D721Med (cell line): ENCODE measurements at places on chromosomes 6 and 20.

- no peak for DNase-seq
Measured at GRCh38 chr6:75149696-75150095, 56.2 kb downstream of the COL12A1 start.

DNA sequence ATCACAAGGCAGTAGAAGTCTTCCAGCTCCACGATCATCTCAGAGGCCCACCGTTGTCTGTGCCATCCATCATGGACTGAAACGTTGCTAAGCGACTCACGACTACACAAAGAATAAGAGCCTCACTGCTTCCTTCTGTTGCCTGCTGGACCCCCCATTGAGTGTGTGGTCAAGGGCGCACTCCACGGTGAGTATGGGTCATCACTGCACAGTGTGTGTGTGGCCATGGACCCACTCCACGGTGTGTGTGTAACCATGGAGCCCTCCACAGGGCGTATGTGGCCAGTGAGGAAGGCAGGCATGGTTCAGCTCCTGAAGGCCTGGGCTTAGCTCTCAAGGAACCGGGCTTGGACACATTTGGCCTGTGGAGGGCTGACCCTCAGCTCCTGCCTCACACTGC is 123.4 kb upstream of the AFDN start:
- DNase-seq: no peak

GRCh38 chr6:49514571-49515484 is 15.1 kb downstream of the GLYATL3 start:
- DNase-seq: no peak

DNA sequence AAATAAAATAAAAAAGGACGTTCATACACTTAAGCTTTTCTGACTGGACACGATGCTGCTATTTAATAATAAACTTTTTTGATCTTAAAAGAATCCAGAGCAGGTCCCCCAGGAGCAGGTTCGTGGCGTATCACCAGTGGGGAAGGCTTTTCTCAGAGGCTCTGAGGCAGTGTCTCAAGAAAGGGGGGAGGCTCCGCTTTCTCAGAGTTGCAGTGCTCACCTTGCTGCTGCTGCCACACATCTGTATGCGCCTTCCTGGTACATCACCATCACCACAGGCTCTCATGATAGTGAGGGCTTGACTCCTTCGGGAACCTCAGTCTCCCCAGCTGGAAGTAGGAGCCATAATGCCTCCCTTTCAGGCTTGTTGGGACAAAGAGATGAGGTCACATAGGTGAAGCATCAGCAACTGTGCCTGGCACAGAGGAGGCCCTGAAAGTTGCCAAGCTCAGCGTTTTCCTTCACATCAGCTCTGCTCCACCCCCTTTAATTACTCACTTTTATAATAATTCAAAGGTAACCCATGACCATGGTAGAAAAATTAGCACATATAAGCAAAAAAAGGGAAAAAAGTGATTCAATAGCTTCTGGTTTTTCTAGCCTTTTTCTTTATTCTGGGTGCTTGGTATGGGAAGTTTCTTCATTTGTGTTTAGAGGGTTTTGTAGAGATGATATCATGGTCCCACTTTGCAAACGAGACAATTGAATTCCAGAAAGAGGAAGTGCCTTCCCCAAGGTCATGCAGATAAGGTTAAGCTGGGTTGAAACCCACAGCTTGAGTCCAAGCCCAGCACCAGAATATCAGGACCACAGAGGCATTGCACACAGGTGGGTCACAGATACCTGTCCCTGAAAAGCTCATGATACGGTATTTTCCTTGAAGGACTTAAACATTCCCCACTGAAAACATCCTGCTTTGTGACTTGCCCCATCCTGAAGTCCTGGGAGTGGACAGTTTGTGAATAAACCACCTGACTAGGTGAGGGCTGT is 24.5 kb downstream of the SRSF3 start:
- no peak for DNase-seq

GRCh38 chr20:17681726-17682102 is 328 bp downstream of the RRBP1 start:
- DNase-seq: no peak

DNA sequence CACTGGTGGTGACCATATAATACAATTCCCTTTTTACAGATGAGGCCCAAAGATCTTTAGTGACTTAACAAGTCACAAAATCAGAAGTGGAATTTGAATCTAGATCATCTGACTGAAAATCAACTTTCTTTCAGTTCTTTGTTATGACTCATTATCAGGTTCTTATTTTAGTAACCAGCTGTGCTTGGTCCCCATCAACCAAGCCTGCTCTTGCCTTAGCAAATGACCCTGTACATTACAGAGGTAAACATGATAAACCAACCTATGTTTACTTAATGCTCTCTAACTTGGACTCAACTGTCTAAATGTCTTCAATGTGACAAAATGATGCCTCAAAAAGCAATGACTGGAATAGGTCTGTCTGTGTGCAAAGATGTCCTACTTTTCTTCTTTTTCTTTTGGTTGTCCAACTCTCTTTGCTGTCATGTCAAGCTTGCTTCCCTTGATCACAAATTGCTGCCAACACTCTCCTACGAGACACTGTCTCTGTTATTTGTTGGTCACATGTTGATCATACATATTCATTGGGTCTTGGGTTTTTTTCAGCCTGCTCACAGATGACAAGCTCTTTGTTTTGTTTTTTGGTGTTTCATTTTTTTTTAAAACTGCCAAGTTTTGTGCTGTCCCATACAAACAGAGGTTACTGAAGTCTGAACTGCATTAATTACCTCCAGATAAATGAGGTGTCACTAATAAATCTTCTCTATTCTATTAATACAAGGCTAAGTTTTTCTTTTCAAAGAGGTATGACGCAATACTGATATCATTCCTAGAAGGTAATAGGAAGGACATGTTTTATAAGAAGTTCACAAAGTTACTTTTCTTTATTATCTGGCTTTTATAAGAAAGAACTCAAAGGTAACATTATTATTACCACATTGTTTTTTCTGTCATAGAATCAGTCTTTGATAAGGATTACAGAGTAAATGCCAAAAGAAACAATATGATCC is 62.2 kb upstream of the PLN start:
- no peak for DNase-seq

- DNase-seq: no peak
Measured at GRCh38 chr6:44606504-44606903, 219.0 kb downstream of the CDC5L start.

GRCh38 chr6:111849298-111849697 is 24.0 kb downstream of the FYN start:
- no peak for DNase-seq

DNA sequence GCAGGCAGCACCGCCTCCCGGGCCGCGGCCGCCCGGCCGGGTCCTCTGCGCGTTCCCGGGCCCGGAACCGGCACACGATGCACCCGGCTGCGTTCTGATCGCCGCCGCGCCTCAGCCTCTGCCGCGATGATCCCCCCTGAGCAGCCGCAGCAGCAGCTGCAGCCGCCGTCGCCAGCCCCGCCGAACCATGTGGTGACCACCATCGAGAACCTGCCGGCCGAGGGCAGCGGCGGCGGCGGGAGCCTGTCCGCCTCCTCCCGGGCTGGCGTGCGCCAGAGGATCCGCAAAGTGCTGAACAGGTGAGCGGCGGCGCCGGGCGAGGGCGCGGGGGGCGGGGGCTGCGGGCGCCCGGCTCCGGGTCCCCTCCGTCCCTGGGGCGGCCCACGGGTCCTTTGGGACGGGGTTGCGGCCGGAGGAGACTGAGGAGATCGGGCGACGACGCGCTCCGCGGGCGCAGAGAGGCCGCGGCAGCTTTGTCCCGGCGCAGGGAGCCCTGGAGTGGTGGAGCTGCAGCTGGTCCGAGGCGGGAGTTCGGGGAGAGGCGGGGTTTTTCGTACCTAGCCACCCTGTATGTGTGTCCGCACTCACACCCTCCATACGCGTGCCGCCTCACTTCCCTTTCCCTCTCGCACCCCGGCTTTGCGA is 659 bp downstream of the SLC35F1 start:
- no peak for DNase-seq

DNA sequence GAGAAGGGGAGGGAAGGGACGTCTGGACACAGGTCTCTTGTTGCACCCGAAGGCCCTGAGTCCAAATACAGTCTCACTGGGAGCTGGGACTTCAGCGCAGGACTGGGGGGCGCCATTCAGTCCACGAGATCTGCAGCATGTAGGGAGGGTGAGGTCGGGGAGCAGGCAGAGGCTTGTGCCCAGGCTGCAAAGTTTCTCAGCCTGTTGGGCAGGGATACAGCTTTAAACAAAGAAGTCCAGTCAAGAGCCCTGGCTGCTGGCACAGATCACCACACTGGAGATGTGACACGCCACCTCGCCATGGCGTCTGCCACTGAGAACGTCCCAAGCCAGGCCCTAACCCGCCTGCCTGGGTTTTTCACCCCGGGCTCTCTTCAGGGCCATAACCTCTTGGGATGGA is 256.6 kb downstream of the DLL1 start:
- no peak for DNase-seq

DNA sequence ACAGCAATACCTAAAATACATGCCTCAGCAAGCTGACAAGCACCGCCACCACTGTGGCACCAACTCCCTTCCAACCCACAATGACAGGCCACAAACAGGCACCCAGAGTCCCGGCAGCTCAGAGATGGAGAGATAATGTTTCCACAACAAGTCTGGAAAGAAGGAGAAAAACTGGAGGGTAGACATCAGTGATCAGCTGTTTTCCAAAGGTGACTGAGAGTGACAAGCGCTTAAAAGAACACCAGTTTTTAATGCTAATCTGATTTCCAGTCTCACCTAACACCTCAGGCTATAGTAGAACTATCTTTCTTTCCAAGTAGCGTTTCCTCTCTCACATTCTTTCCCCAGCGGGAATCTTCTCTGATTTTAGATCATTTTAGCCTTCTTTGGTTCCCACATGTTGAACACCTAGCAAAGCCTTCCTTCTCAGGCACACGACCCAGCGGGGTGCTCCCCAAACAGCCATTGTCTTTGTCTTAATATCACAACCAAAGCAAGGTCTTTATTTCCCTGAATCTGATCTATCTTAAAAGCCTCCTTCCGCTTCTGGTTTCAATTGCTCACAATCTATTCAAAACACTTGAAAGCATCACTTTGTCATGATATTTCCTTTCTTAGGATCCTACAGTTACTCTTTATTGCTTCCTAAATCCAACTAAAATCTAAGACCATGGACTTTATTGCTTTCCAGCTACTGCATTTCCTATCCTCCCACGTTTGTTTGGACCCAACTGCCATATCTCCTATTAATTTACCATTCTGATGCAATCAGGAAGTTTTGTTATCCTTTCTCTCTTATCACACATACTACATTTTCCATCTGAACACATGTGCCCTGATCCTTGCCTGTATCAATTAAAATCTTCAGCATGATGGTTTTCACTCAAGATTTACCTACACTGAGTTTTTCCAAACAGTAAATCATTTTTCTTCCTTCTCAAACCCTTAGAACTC is 282.7 kb downstream of the ADGB start:
- no peak for DNase-seq

DNA sequence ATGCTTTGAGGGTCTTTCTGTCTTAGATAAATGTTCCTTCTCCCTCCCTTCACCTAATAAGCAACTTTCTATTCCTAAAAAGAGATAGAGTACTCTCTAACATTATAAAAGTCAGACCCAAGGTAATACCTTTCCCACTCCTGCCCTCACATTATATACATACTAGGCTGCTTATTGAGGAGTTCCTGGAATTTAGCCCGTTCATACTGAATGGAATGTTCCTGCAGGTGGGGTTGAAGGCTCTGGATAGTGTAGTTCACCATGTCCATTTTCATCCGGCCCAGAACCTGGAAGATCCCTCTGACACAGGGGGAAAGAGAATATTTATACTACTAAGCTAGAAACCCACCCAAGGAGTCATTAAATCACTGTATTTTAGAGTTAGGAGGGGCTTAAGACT is 20.4 kb downstream of the TCP11 start:
- no peak for DNase-seq

- no peak for DNase-seq
Measured at GRCh38 chr6:118617417-118617816, 34.0 kb downstream of the CEP85L start.

DNA sequence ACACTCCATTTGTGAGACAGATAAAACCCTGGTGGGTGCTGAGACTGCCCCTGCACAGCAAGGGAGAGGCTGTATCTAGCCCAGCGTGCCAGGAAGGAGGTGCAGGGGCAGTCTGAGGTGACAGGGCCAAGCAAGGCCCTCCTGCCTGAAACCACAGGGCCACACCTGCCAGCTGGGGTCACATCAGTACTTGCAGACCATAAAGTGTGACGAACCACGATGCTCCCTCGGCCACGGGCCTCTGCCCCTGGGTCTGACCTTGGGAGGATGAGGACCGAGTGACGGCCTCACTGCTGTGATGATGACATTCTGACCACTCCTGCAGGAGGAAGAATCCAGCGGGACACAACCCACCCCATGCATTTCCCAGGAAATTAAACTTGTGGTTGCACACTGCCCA is 75.1 kb downstream of the NINL start:
- DNase-seq: no peak

- DNase-seq: no peak
Measured at GRCh38 chr6:84556541-84557335, 207.7 kb downstream of the TBX18 start.

GRCh38 chr6:56848105-56848504 is 106.8 kb upstream of the BEND6 start:
- no peak for DNase-seq

GRCh38 chr6:84052204-84052882 is 18.8 kb downstream of the MRAP2 start:
- DNase-seq: peak; percentile 36

GRCh38 chr6:75145976-75146375 is 59.9 kb downstream of the COL12A1 start:
- no peak for DNase-seq

DNA sequence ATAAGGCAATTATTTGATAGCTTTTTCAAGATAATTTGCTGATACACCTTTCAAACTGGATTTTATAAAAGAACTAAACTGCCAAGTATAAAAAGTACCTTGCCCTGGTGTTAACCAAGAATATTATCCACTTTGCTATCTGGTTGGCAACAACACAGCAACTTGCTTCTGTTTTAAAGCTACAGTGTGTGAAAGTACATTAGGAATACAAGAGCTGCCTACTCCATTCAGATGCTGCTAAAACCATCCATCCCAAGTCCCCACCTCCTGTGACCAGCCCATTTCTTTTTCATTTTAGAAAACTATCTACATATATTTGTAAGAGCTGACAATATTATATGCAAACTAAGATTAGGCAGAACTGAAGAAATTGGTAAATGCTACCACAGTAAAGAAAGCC is 12.8 kb downstream of the CLDN20 start:
- no peak for DNase-seq

GRCh38 chr6:7418238-7418905 is 28.8 kb downstream of the RIOK1 start:
- no peak for DNase-seq

- no peak for DNase-seq
Measured at GRCh38 chr6:72048080-72048479, 161.7 kb downstream of the RIMS1 start.

DNA sequence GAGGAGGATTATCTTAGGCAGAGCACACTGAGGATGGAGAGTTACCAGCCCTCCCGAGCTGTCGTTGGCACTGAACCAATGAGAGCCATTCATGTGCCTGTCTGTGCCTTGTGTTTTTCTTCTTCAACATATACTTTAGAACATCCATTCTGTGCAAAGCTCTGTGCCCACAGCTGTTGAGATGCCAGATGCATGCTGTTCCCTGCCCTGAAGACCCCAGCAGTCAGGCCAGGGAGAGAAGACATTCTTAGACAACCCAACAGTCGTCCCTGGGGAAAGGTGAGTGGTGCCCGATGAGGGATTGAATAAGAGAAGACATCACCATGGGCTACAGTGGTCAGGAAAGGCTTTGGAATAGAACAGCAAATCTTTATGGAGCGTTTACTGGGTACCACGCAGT is 114.1 kb downstream of the NRN1 start:
- no peak for DNase-seq
